ENCODE measurements at places on chromosomes 5 and 9.

GRCh38 chr5:115810761-115811160 is 5.7 kb downstream of the CDO1 start:
- DNase-seq: no peak

GRCh38 chr5:121982893-121983285 is 21.1 kb downstream of the SRFBP1 start:
- DNase-seq: no peak

GRCh38 chr9:120715389-120715924 is 1.2 kb upstream of the MEGF9 start:
- DNase-seq: no peak

DNA sequence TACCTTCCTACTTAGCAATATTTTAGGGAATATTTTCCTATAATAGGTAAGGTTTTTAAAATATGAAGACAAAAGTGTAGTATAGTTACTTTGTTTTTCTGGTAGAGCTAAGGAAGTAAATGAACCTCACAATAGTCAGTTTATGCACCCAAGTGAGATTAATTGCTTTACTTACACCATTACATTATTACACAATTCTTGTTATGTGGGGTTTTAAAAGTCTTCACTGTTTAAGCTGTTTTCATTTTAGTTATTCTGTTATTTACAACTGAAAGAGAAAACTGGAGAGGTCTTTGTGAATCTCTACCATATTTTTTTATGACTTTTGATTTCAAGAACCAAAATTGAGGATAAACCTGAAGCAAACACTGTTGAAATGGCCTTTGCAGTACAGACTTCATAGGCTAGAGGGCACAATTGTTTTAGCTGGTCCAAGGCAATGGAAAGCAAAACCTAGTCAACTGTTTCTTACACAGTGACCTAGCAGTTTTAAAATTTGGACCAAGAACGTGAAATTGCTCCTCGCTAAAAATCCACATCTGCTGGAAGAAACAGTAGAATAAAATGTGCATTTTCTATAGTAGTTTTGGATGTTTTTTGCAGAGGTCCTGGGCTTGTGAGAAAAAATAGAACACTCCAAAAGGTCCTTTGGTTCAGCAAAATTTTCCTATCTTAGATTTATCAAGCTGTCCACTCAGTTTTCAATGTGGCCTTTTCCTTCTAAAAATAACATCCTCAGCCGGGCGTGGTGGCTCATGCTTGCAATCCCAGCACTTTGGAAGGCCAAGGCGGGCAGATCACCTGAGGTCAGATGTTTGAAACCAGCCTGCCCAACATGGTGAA is 66.4 kb upstream of the FER start:
- DNase-seq: no peak

DNA sequence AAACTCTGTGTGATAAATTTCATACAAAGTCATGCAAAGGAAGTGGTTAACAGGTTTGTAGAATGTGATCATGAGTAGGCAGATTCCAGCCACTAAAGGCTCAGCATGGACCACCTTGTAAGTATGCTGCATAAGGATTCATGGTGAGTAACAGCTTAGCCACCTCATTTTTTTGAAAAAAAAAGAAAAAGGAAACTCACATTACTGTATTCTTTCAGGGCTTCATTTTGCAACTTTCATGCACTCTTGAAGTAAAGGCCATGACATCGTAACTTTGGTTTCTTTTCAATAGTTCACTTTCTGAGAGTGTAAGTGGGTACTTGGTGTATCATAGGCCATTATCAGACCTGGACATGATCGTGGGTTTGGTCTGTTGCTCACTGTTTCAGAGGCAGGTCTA is 175.1 kb downstream of the PCSK1 start:
- no peak for DNase-seq

- DNase-seq: no peak
Measured at GRCh38 chr9:133759146-133759900, 21.2 kb upstream of the SARDH start.

- no peak for DNase-seq
Measured at GRCh38 chr5:69038539-69038938, 55.3 kb upstream of the SLC30A5 start.

DNA sequence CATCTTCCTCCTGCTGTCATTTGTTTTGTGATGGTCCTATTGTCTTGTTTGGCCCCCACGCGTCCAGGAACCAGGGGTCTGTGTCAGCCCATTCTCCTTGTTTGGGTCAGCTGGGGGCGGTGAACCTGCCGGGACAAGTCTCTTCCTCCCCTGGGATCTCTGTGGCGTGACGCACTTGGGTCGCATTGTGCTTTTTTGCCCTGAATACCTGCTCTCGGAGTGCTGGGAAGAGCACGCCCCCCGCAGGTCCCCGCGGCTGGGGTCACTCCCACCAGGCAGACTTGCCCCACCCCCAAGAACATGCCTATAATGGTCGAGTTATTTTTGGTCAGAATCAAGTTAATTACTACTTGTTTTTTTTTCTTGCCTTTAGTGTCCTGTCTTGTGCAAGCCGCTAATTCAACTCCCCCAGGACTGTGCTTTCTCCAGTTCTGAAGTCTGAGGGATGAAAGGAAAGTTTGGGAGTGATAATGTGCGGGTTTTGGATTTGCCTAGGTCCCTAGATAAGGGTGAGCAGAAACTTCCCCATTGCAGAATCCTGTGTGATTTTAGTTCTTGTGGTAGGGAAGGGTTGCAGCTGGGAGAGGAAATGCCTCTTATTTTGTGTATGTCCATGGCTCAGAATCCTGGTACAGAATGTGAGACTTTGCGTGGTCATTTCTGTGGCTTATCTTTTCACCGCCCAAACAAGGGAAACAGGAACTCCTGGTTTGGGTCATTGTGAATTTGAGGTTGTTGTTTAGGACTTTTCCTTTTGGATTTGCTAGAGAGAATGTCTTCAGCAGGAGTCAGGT is 789 bp downstream of the ACER2 start:
- DNase-seq: no peak

DNA sequence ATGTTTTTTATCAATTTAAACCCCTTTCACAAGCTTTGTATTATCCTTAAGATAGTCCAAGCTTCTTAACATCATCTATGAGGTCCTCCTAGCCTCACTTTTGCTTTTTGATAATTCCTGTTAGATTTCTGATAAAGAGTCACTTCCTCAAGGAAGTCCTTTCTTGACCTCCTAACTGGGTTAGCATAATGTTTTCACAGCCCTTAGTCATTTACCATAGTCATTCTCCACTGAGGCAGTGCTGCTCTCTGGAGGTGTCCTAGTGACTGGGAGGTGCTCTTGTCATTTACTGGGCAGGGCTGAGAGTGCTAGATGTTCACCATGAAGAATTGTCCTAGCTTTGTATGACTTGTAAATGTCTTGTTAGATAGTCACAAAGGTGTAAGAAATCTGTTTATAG is 26.4 kb downstream of the TNPO1 start:
- DNase-seq: no peak

DNA sequence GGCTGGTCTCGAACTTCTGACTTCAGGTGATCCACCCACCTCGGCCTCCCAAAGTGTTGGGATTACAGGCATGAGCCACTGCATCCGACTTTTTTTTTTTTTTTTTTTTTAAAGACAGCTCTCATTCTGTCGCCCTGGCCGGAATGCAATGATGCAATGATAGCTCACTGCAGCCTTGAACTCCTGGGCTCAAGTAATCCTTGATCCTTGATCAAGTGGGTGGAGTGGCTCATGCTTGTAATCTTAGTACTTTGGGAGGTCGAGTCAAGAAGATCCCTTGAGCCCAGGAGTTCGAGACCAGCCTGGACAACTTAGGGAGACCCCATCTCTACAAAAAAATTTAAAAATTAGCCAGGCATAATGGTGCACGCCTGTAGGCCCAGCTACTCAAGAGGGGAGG is 8.1 kb downstream of the SEC24A start:
- DNase-seq: no peak

GRCh38 chr9:113919871-113920270 is 43.8 kb downstream of the ZNF618 start:
- no peak for DNase-seq

GRCh38 chr9:21555911-21556310 is 73.8 kb upstream of the IFNE start:
- DNase-seq: no peak

DNA sequence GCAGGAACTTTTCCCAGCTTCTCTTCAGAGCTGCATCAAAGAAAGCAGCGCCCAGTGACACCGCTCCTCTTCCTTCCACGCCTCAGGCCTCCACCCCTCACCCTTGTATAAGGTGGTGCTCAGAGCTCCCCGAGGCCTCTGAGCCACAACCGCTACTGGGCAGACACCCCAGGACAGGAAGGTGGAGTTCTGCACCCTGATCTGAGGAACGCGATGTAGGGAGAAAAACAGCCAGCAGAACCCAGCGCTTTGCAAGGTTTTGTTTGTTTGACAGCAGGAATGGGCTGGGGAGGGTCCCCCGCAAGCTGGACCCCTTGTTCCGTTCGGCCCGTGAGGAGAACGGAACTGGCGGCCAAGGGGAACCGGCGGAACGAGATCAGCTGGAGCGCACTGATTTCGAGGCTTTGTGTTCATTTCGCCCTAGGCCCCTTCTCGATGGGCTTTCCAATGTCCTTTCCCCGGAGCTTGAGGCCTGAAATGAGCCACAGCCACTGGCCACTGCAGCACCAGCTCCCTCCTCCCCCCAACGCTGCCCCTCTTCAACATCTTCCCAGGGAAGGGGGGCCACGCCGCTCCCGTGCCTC is 4.1 kb downstream of the EDF1 start:
- no peak for DNase-seq

- no peak for DNase-seq
Measured at GRCh38 chr5:173314166-173314952, 13.9 kb downstream of the STC2 start.

DNA sequence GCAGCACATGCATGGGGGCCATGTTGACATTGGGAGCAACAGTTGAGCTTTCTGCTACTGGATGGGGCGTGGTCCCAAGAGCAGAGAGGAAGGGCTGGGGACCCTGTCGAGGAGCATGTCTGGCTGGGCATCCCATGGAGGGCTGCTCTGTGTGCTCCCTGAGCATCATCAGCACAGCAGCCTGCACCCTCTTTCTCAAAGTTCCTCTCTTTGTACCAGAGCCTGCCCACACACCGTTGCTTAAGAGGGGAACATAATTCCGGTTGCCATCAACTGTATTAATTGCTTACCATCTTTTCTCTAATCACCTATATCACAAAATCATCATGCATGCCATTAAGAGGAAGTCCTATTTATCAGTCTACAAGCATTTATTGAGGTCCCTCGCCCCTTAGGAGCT is 55.2 kb upstream of the DIRAS2 start:
- DNase-seq: no peak

GRCh38 chr9:120920806-120921178 is 5.8 kb downstream of the TRAF1 start:
- DNase-seq: peak; percentile 45

DNA sequence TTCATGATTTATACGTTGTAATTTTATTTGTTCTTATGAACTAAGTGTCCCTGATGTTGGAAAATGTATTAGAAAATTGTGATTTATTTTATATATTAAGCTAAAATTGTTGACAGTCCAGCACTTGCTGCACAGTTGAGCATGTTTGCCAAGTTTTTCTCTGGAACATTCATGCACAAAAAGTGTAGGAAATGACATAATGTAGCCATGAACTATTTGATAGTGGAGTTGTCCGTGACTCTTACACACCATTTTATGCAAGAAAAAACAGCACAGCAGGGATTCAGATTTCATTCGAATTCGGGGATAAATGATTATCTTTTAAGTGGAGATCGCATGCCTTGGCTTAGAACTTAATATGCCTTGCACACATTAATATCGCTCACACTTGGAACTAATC is 708.6 kb upstream of the WWC1 start:
- no peak for DNase-seq

GRCh38 chr5:172429201-172429940 is 25.0 kb downstream of the SH3PXD2B start:
- no peak for DNase-seq

DNA sequence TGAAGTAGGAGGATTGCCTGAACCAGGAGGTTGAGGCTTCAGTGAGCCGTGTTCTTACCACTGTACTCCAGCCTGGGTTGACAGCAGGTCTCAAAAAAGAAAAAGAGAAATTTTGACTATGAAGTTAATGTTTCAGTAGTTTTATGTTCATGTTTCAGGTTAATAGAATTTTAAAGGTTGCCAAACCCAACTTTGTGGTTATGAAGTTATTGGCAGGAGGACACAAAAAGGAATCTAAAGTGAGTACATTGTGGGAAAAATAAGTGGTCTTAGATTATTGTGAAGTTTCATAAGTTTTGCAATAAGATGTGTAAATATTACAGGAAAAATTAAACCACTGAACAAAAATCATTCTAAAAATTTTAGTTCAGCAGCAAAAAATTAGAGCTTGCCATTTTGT is 78.6 kb downstream of the GOLM1 start:
- no peak for DNase-seq

- no peak for DNase-seq
Measured at GRCh38 chr5:151357097-151357496, 9.7 kb upstream of the SLC36A2 start.

DNA sequence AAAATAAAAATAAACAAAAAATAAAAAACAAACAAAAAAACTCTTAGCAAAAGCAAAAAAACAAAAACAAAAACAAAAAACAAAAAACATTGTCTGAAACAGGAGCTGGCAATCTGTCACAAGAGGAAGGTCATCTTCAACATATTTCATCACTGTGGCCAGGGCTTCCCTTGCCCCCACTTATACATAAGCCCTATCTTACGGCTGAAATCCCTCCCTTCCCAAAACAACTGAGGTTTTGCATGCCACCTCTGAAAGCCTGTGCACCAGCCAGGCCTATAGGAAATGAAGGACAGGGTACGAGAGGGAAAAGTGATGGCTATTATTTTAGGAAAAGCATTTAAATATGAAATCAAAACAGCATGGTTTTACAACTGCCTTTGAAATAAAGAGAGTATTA is 10.8 kb downstream of the MTMR12 start:
- DNase-seq: no peak

GRCh38 chr5:106959387-106959786 is 711.4 kb downstream of the EFNA5 start:
- DNase-seq: no peak

DNA sequence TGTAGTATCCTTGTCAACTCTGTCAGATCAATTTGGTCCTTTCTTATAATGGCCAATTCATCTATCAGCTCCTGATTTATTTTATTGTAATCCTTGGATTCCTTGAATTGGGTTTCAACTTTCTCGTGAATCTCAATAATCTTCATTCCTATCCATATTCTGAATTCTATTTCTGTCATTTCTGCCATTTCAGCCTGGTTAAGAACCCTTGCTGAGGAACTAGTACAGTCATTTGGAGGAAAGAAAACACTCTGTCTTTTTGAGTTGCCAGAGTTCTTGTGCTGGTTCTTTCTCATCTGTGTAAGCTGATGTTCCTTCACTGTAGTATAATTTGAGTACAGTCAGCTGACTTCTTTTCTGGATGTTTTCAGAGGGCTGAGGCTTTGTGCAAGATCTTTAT is 84.5 kb downstream of the CETN3 start:
- no peak for DNase-seq
